Small intestine (tissue), 16 donors: ENCODE measurements at places on chromosomes 2 and 18. TPM values are rescaled to one million over a fixed set of nuclear protein-coding genes. Genes with fewer than 3 reads are reported as not detected.

GRCh38 chr2:173075056-173075780 is 428 bp upstream of the MAP3K20 start:
- no peak for DNase-seq

DNA sequence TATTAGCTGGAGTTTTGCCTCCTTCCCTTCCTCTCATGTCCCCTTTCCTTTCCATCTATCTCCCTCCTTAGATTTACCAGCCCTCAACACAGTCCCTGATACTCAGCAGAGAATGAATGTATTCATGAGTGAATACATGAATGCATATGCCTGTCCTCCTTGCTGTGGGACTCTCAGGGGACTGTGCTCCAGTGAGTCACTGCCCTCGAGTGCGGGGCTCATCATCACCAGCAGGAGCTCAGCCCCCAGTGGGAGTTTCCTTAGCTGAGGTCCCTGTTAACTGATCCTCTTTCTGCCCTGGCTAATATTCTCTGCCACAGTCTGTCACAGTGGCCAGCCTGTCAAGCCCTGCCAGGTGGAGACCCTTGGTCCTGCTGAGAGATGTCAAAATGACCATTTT is 104.9 kb upstream of the LHCGR start:
- no peak for DNase-seq

The ADRA2B gene
- polyA plus RNA-seq: not detected

DNA sequence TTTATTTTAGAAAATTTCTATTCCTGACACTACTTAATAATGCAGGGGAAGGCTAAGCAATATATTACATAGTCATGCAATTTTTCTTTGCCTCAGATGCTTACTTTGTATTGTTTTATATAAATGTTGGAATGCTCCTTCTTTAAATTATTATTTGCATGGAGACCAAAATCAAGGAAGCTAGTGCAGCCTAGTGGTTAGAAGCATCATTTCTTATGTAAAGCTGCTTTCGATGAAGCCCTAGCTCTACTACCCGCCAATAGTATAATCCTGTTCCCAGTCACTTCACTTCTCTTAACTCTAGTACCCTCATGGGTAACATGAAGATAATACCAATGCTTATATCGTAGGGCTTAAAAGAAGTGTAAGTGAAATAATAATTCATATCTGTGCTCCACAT is 198.9 kb downstream of the LRATD1 start:
- no peak for DNase-seq

- no peak for DNase-seq
Observed at GRCh38 chr18:35917043-35917442, 55.4 kb upstream of the RMP24 start.

- DNase-seq: no peak
Observed at GRCh38 chr2:237022533-237022932, 63.2 kb upstream of the COPS8 start.
